Heart left ventricle (tissue), 16 donors: ENCODE measurements at places on chromosomes 13 and 19.

- DNase-seq, result no peak
Observed at GRCh38 chr19:35436477-35437405, 11.3 kb upstream of the FFAR2 start.

DNA sequence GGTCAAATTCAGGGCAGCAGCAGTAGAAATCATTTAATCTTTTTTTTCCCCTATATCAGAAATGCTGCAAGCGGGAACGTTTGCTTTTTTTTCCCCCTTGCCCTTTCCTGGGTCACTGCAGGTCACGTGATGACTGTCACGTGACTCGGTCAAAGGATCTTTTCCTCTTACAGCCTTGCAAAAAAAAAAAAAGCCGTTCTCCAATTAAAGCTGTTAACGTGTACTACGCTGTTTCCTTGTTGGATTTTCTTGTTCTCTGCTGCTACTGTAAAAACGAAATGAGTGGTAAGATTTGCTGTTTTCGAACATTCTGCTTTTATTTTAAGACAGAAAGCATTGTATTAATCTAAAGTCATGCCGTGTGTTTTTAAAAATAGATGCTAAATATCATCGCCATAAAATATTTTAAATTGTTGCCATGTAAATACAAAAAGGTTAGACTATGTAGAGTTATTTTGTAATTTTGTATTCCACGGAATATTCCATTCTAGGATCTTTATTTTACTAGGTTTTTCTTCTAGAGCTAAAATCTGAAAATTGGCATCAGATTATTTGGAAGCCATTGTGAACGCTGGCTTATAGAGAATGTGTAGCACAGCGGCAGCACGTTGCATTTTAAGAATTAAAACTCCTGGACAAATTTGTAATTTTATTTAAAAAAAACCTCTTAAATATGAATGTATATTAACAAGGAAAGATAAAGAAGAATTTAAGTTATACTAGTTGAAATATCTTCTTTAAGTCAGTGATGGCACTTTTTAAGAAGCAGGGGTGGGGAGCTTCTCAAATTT, 109.8 kb upstream of the MLNR start:
- peak; percentile 93 for DNase-seq

DNA sequence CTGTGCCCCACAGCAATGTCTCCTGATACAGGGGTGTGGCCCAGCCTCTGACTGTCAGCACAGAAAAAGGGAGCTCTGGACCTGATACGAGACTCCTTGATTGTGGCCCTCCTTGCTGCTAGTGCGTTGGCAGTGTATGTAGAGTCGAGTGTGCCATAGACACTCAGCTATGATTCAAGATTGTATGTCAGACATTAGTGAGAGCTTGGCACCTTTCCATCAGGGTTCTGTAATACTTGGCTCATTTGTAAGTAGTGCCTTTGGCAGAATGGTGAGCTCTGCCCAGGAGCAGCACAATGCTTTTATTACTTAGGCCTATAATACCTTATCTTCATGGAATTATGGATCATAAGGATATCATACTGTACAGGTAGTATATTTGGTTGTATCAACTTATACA, 83.4 kb downstream of the ATP8A2 start:
- DNase-seq, result no peak

- DNase-seq, result no peak
Observed at GRCh38 chr13:45206340-45206739, 5.5 kb upstream of the KCTD4 start.

DNA sequence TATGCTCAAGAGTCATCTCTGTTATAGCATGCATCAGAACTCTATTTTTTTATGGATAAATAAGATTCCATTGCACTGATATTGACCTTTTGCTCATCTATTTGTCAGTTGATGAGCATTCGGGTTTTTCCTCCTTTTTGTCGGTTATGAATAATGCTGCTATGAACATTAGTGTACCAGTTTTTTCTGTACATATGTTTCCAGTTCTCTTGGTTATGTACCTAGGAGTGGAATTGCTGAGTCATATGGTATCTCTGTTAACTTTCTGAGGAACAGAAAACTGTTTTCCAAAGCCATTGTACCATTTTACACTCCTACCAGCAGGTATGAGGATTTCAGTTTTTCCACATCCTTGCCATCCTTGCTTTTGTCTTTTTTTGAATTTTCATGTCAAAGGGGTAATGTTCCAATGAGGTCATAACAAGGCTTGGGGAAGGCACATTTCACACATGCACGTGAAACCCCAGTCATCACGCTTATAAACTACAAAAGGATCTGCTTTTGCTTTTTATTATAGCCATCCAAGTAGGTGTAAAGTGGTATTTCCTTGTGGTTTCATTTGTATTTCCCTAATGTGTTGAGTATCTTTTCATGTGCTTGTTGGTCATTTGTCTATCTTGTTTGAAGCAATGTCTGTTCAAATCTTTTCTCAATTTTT, 14.6 kb downstream of the KBTBD7 start:
- no peak for DNase-seq

GRCh38 chr13:113120300-113121182, 2.1 kb upstream of the F10 start:
- DNase-seq, result no peak

- no peak for DNase-seq
Observed at GRCh38 chr13:112671359-112671758, 18.5 kb upstream of the ATP11A start.

DNA sequence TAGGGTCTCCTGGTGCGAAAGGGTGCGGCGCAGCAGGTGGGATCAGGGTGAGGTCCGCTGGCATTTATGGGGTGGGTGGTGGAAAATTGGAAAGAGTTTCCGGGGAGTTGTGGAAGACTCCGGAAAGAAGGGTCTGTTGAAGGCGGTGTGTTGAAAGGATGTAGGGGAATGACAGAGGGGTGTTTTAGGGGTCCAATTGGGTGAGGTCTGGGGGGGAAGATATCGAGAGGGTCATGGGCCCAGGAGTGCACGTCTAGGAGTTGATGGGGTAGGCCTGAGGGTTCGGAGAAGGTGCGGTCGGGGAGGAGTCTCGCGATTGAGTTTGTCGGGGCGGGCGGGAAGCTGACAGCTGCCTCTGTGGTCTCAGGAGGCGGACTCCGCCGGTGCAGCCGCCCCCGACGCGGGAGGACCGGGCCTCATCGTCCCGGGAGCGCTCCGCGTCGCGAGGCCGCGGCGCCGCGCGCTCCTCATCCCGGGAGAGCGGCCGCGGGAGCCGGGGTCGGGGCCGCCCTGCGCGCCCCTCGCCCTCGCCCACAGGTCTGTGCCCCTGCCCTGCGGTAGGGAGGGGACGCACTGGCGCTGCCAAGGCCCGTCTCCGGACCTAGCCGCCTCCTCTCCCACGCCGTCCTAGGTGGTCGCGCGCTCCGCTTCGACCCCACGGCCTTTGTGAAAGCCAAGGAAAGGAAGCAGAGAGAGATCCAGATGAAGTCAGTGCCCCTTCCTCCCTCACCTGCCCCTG, 7.0 kb downstream of the PGLYRP1 start:
- DNase-seq, result no peak

- DNase-seq, result no peak
Observed at GRCh38 chr13:99656844-99657381, 155.6 kb downstream of the TM9SF2 start.

DNA sequence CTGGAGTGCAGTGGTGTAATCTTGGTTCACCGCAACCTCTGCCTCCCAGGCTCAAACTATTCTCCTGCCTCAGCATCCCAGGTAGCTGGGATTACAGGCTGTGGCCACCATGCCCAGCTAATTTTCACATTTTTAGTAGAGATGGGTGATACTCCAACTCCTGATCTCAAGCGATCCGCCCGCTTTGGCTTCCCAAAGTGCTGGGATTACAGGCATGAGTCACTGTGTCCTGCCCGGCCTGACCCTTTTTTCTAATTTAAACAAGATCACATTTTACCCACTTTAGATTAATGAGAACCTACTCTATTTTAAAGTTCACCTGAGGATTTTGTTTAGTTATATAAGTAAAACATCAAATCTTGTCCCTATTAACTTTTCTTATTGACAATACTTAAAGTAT, 91.8 kb upstream of the POSTN start:
- no peak for DNase-seq

DNA sequence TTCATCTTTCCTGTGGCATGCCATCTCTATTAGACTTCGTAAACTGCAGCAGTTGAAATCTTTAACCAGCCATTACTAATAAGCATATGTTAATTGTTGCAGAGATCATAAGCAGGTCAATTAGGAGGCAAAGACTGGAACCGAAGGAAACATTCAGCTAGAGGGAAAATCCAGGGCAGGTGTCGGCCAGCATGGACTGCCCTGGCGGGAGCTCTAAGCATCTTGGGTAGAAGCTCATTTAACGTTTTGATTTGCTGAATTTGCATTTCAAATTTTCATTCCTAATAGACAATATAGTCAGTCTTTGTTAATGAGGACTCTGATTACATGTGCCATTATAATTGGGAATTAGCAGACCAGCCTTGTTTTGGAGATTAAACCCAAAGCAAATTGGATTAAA, 238.6 kb downstream of the POU4F1 start:
- DNase-seq, result no peak

DNA sequence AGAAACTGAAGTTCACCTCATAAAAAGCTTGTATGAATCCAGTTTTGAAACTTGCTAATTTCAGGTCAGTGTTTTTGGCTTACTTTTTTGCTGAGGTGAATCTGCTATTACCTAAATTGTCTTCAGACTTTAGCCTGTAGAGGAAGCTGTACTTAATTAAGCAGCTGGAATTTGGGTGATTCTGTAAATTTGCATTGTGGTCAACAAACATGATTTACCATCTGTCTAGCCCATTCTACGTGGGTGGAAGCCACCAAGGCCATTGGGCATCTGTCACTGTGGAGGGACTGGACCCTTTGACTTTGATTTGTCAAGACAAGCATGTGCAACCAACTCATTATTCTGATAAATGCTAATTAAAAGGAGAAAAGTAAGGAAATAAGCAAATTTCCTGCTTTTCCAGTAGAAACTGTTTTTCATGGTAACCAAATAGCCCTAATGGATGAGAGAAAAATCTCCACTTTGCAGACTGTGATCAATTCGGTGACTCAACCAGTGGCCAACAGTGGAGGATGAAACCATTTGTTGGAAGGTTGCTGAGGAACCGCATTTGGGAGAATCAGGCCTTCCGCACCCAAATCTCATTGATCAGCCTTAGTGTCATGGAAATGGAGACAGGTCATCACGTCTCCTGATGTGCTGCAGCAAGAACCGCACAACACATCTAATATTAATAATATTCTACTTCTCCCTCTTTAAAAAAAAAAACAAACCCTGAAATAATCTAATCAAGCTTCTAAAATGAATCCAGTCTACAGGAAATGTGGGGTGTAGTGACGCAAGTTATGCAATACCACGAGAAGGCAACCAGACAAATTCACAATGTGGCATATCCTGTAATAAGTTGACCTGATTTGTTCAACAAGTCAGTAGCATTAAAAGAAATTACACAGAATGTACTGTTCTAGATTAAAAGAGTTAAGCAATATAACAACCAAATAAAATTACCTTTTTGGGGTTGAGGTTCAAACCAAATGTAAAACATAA, 54.3 kb downstream of the GARRE1 start:
- no peak for DNase-seq

DNA sequence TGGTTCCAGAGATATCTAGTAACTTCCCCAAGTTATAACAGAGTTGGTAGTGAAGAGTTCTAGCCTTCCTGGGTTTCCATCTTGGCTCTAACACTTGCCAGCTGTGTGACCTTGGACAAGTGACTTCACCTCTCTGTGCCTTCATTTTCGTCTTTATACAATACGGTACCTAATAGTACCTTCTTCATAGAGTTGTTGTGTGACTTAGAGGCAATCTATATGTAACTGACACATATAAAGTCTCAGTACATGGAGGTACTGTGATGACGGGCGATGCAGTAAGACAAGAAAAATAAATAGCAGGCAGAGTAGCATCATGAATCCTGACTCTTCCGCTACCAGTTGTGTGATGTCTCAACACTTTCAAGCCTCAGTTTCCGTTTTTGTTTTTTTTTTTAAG, 8.0 kb upstream of the CLASRP start:
- DNase-seq, result no peak

DNA sequence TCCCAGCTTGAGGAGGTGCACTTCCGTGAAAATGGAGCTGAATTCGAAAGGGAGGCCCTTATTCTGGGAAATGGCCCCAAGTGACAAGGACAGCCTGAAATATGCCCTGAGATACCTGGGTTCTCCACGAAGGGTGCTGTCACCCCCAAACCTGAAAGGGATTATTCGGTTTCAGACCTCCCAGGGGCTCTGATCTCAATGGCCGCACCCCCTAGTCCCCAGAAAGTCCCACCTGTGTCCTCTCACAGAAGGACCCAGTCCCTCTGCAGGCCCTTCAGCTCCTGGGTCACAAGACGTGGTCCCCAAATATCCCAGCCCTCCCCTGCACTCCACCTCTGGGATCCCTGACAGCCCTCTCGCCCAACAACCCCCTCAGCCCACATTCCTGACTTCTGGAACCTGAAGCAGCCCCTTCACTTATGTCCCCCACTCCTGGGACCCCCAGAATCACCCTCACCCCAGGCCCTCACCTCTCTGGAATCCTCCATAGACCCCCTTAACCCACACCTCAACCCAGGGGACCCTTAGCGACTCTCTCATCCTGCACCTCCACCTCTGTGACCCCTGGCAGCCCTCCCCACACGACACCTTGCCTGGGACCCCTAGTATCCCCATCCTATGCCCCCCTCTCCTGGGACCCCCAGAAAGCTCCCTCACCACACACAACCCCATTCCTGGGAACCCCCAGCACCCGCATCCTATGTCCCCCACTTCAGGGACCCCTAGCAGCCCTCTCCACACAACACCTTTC, 606 bp downstream of the SYNGR4 start:
- no peak for DNase-seq
